ENCODE measurements at places on chromosomes 16 and 17.

- no peak for DNase-seq
These were observed 130.4 kb upstream of the PMFBP1 start for GRCh38 chr16:72302332-72302731.

DNA sequence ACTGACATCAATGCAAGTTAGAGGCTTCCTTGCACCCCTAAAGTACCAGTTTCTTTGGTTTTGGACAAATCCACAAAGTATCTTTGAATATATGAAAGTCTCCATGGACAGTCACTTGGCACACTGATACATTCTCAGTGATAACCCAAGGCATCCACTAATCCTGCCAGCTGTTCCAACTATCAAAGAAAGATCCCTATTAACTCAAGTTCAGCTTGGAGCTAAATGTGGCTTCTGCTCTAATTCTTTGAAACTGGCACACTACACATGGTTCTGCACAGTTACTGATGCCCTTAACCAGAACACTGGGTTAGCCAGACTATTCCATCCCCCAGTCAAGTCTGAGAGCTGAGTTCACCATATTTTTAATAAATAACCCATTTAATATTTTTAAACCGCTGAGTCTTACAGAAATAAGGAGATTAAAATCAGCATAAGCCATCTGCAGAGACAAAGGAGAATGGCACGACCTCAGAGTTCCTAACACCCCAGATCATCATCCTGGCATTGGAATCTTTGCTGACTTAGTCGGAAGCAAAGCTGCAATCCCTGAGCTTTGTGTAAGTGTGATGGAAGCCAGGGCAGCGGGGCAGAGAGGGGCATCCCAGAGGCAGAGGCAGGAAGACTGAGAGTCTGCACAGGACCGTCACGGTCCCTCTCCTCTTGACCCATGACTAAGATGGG, 6.3 kb downstream of the CACNG1 start:
- no peak for DNase-seq

GRCh38 chr17:83062011-83062817, 17.2 kb upstream of the METRNL start:
- no peak for DNase-seq

- DNase-seq = no peak
These were observed 85.2 kb downstream of the C16orf78 start for GRCh38 chr16:49458656-49459445.

GRCh38 chr17:5416901-5417300, 2.6 kb downstream of the NUP88 start:
- no peak for DNase-seq

DNA sequence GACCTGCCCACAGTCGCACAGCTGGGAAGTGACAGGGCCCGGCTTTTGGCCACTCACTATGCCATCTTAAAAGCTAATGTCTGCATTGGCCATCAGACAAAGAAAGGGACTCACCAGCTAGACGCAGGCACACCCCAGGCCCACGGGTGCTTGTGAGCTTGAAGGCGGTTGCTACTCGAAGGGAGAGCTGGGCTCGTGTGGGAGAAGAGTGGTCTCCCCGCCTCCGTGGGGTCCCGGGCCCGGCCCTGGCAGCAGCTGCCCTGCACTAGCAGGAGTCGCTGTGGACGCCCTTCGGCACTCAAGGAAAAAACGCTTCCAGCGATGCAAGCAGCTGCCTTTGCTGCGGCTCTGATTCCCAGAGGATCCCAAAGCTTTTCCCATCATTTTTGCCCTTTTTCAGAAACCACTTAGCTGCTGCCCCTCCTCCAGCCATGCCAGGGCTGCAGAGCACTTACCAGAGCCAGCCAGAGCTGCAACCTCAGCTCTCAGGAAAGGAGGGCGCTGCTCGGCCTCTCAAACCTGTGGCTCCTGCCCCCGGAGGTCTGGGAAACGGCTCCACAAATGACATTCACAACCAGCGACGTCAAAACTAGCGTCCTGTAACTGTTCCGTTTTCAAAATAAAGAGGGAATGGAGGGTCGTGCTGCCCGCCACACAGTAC, 12.3 kb downstream of the TRPV1 start:
- no peak for DNase-seq

- no peak for DNase-seq
These were observed 1.4 kb upstream of the SLX4 start for GRCh38 chr16:3612510-3613466.

DNA sequence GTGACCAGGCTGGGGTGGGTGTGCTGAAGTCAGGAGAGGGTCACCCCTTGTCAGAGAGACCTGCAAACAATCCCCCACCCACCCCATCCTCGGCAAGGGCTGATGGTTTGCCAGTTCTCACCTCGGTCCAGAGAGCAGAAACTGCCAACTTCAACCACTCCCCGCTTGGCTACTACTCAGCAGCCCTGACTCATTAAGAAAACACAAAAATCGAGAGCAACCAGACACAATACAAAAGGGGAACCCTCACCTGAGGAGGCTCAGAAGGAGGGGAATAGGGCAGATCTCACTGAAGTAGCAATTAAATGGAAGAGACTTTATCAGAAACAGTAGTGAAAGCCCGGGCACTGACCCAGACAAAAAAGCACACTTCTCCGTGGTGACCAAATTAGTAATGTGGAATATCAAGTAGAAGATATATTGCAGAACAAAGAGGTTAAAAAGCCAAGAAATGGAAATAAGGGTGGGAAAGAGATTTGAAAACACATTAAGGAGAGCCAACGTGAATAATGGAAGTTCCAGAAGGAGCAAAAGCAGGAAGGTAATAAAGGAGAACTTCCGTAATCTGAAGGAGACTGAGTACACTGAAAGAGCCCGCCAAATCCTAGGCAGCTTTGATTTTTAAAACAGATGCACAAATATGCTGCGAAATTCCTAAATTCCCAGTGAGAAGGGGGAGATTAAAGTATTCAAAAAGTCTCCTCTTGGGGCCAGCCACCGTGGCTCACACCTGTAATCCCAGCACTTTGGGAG, 23.6 kb downstream of the CENPV start:
- DNase-seq = no peak

- no peak for DNase-seq
These were observed 14.4 kb downstream of the ZNF232 start for GRCh38 chr17:5097101-5097834.

DNA sequence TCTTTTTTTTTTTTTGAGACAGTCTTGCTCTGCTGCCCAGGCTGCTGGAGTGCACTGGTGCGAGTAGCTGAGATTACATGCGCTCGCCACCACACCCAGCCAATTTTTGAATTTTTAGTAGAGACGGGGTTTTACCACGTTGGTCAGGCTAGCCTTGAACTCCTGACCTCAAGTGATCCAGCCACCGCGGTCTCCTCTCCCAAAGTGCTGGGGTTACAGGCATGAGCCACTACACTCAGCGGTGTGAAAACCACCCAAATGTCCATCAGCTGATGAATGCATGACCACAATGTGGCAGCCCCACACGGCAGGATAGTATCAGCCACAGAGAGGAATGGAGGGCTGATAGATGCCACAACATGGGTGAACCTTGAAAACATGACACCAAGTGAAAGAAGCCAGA, 2.1 kb downstream of the P2RX5 start:
- DNase-seq = no peak

GRCh38 chr16:77289331-77289809, 90.2 kb downstream of the SYCE1L start:
- no peak for DNase-seq

DNA sequence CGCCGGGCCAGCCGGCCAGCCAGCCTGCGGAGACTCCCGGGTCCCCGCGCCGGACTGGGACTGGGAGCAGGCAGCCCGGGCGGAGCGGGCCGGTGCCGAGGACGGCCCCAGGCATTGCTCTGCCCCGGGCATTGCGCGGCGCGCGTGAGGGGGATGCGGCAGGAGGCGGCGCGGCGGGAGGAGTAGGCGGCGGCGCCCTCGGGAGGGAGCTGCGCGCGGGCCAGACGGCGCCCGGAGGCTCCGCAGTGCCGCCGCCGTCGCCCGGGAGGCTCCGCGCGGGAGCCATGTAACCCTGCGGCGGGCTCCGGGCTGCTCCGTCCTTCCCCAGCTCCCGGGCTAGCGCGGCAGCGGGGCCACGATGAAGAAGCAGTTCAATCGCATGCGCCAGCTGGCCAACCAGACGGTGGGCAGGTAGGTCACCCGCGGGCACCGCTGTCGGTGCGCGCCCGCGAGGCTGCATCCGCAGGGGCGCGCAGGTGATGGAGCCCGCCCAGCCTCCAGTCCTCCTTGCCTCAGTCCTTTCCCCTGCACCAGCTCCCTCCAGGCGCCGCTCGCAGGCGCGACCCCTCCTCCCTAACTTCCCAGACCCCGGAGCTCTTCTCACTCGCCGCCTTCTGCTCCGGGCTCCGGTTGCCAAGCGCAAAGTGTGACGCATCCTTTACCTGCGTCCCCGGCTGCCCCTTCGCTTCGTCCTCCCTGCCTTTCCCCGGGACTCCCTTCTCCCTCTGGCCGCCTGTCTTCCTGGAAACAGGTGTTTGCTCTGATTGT, at the start of gene ARHGAP44:
ARHGAP44 (plus strand) TSS at position 18 of the 768 bp plus-strand sequence; CDS start at position 359, 341 bp downstream.
- peak; percentile 55 for DNase-seq

DNA sequence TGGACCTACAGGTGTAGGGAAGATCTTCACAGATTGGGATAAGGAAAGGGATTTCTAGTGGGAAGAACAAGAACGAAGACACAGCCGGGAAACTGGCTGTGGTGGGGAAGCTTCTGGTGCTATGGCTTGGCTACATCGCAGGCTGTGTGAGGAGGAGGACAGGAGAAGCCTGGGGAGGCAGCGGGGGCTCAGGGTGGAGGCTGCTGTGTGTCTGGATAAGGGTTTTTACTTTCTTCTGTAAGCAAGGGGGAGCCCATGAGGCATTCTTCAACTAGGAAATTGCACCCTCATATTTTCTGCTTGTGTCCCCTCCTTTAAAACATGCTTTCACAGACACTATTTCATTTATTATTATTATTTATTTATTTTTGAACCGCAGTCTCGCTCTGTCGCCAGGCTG, 2.9 kb upstream of the RHBDF2 start:
- no peak for DNase-seq

- DNase-seq = no peak
These were observed 351.6 kb downstream of the SNX29 start for GRCh38 chr16:12327971-12328726.

DNA sequence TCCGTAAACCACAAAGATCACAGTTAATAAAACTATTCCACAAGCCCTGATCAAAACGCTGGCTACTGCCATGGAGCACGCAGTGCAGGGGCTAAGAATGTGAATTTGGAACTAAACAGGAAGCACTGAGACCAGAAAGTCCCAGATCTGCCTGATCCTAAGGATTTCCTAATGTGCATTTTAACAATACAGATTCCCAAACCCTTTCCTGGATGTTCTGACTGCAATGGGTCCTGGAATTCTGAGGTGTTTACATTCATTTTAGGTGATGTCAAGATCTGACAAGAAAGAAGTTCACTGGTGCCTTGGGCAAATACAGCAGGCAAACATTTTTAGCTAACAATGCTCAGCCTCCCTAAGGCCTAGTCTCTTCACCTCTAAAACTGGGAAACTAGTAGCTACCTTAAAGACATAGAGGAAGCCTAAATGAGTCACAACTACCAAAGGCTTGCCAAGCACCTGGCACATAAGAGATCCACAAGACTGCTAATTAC, 10.3 kb downstream of the NSMCE1 start:
- DNase-seq = peak; percentile 54
